ENCODE measurements at places on chromosomes 2 and 18.

GRCh38 chr2:104444889-104445288 lies 409.0 kb upstream of the POU3F3 start:
- no peak for DNase-seq

GRCh38 chr2:72750466-72750865 lies 75.4 kb downstream of the EXOC6B start:
- no peak for DNase-seq

DNA sequence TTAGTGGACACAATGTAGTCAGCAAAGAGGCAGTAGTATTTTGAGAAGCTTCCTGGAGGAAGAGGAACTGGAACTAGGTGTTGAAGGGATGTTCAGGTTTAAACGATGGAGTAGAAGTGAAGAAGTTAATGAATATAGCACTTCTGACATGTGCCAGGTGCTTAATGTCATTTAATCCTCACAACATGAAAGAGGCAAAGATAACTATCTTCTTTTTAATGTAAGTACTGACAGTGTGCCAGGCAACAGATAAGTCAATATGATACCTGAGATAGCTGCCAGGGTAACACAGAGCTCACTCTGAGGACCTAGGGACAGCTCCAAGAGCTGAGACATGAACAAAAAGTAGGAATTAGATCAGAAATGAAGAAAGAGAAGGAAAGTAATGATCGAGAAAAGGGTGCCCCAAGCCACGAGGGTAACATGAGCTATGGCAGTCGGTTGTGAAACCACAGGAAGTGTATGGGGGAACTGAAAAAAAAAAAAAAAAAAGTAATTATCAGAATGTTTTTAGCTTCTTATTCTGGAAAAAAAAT lies 140.7 kb downstream of the RNF144A start:
- no peak for DNase-seq

DNA sequence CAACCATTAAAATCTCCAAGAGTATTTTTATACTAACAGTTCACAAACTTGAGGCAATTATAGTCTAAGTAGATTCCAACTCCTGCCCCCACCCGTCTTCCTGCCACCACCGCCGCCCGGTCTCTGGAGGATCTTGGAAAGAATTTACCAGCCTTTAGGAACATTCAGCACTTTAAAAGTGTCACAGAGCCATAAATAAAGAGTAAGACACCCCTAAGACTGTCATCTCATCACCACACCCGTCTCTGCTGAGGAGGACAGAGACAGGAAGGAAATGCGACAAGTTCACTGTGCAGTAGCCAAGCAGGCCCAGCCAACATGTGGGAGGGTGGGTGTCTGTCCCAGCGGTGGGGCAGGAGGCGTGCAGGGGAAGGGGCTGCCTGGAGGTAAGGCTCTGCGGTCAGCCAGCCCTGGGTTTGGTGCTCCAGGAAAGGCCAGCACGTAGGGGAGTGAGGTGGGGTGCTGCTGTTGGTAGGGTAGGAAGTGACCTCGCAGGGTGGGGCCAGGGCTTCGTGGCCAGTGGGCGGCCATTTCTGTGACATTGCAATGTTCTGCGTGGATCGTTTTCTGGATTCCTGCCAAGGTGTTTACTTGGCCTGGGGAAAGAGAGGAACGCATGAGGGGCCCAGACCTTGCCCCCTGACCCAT lies 111.6 kb downstream of the FAM210A start:
- no peak for DNase-seq

- no peak for DNase-seq
Measured at GRCh38 chr2:23649303-23649702, 264.3 kb downstream of the KLHL29 start.

- no peak for DNase-seq
Measured at GRCh38 chr2:42566025-42566424, 2.4 kb upstream of the MTA3 start.

GRCh38 chr2:52779446-52779845 lies 988.2 kb upstream of the CHAC2 start:
- DNase-seq = no peak

GRCh38 chr18:10044054-10044453 lies 130.2 kb downstream of the VAPA start:
- DNase-seq = no peak

GRCh38 chr18:76013057-76013456 lies 482.0 kb downstream of the ZNF516 start:
- no peak for DNase-seq

- no peak for DNase-seq
Measured at GRCh38 chr2:9092383-9093282, 89.1 kb upstream of the MBOAT2 start.

- DNase-seq = no peak
Measured at GRCh38 chr18:65897292-65897691, 146.5 kb downstream of the CDH7 start.

- DNase-seq = no peak
Measured at GRCh38 chr2:54723996-54724559, 616 bp downstream of the EML6 start.

DNA sequence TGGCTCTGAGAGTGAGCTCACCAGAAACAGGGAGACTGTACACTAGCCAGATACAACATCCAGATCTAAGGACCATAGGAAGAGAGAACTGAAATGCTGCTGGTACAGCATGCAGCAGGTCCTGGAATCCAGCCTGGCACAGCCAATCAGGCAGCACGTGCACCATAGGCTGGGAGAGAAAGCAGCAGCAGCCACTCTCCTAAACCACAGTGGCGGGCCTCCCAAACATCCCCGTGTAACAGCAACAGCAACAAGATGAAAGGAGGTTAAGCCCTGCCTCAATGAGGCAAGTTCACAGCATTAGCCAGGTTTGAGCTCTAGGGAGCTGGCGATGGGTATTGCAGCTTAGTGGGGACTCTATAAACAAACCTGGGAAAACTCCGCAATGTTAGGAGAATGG lies 192.0 kb downstream of the EPHA4 start:
- DNase-seq = no peak

DNA sequence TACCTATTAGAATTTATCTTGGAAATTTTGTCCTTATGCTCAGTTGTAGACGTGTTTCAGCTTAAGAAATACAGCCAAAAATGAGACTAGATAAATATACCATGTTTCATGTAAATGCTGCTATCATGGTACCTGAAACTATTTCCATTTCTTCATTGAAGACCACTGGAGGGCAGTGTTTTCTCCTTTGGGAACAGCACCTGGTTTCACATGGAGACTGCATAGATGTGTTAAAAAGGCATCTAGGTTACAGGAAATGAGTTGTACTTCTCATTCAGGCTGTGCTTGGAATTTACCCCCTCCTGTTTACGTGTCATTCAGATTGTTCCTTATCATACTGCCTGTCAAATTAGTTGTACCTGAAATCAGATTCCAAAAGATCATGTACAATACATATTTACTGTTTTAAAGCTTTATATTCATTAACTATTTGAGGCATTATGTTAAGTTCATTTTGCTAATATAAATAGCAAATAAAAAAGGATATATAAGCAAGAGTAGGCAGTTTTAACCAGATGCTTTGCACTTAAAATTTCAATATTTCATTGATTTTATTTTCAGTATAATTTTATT lies 57.3 kb upstream of the PSMD14 start:
- DNase-seq = no peak

- DNase-seq = no peak
Measured at GRCh38 chr18:46387441-46388131, 269.4 kb downstream of the LOXHD1 start.

DNA sequence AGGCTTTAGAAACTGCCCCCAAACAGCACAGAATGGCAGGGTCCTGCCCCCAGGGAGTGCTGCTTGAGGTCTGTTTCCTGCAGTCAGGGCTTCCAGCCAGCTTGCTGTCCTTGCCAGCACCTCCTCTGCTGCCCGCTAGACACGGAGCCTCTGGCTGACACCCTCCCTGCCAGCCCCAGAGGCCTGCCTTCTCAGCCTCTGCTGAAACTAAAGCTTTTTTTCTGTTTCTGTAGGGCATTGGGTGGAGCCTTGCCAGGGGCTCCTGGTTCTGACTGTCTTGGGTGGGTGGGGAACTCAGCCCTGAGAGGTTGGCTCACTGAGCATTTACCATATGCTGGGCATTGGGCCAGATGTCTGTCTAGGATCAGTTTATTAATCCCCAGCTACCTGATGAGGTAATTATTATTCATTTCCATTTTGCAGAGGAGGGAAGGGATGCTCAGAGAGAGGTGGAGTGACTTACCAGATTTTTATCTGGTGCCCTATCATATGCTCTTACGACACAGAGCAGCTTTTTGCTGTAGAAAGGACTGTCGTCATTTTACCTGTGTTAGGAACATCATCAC lies 35.4 kb downstream of the INPP4A start:
- no peak for DNase-seq

GRCh38 chr18:46040033-46040746 lies 31.9 kb downstream of the PSTPIP2 start:
- no peak for DNase-seq

DNA sequence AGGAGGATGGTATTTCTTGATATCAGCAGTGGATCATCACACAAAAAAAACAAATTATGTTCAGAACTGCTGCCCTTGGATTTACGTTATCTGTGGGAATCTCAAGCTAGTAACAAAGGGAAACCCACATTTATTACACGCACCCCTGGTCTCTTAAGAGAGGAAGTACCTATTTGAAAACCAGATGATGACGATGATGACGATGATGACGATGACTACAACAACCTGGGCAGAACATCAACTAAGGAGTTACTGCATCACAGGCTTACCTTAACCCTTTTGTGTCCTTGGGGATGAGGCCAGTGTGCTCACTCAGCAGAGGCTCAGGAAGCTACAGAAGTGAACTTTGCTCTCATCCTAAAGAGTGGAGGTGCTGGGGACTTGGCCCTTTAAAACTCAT lies 169.4 kb downstream of the FSHR start:
- DNase-seq = no peak

GRCh38 chr18:56789004-56789888 lies 138.1 kb downstream of the WDR7 start:
- no peak for DNase-seq

DNA sequence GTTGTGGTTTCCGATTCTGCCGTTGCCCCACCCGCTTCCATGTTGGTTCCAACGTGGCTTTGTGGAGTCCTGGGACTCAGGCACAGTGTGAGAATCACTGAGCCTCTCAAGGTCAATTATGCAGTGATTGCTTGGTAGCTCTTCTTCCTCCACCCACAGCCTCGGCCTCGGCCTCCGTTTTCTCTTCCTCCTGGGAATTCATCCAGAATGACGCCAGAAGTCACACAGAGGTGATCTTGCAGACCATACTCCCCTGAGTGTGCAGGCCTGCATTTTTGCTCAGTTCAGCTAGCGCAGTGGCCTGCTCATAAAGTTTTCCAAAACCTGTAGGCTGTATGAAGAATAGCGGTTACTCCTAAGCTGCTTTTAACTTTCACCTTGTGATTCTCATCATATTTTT lies 273.3 kb downstream of the GBX2 start:
- no peak for DNase-seq

DNA sequence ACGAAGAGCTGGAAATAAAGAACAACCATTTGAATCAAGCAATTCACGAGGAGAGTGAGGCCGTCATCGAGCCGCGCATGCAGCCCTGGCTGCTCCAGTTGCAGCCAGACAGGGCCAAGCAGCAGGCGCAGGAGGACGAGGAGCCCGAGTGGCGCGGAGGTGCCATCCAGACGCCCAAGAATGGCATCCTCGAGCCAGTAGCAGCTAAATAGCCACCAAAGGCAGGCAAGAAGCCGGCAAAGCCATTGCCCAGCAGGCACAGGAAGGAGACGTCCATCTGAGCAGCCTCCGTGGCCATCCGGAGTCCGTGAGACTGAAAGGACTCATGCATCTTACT lies 8.9 kb upstream of the CHST10 start:
- DNase-seq = no peak

GRCh38 chr2:197500503-197501131 lies 438 bp downstream of the HSPE1 start:
- no peak for DNase-seq

- DNase-seq = no peak
Measured at GRCh38 chr2:238845583-238846377, 2.1 kb upstream of the TWIST2 start.

GRCh38 chr2:9703085-9703678 lies 72.4 kb upstream of the YWHAQ start:
- peak; percentile 68 for DNase-seq

DNA sequence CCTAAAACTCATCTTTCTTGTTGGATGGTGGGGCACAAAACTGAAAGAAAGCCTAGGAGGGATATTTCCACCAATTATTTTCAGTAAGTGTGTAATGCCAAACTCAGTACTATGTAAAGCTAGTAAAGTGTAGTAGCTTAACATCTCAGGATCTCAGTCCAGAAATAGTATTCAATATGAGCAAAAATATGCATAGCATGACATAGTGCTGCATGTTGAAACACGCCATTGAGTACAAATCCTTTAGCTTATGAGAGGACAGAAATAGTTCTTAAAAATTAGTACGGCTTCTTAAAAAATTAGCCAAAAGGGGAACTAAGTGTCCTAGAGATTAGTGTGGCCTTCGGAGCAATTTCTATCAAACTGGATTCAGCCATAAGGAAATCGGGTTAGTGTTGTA lies 21.7 kb upstream of the ATL2 start:
- no peak for DNase-seq

GRCh38 chr2:203583084-203583695 lies 48.1 kb upstream of the RAPH1 start:
- no peak for DNase-seq

- no peak for DNase-seq
Measured at GRCh38 chr18:46340716-46341115, 236.5 kb downstream of the HAUS1 start.

DNA sequence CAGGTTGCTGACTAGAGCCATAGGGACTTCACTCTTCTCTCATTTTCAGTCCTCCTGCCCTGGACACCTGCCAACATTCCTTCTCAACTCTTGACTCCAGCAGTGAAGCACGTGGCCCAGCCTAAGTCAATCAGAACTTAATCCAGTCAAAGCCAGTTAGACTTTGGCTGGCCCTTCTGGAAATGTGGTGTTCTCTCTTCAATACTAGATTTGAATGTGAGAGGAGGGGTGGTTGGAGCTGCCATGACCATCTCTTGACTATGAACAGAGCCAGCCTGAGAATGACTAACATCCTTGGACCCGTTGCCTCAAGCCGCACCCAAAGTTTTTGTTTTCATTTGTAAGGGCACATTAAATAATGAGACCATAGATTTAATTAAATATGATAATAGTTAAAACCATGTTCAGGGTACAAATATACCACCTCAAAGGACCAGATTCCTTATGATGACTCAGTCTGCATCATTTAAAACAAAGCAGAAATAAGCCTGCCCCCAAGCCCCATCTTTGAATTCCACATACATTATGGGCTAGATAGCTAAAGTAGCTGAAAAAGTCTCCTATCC lies 49.7 kb upstream of the RASGRP3 start:
- DNase-seq = no peak

DNA sequence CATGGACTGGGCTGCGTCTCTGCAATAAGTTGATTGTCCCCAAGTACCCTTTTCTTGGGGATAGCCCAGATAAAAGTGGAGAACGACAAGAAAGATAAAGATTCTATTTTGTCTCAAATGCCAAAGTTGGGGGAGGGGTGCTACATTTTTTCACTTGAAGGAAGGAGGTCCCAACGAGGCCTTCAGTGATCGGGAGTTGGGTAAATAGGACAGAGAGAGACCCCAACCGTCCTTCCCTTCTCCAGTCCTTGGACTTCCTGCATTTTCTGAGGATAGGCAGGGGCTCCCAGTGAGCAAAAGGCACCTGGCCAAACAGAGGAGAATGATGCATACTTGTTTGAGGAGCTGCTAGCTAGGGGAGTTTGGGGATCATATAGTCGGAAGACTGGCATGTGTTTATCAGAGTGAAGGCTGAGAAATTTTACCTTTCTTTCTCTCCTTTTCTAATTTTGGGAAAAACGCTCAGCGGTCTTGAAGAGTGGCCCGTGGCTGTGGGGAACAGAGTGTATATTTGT lies 3.5 kb upstream of the EN1 start:
- DNase-seq = no peak
